ENCODE measurements at places on chromosomes 5 and 9.
A peak's percentile ranks its signal among the peaks of the same experiment; 100 is the strongest.

- peak; percentile 79 for DNase-seq
These were observed 64.0 kb downstream of the CARTPT start for GRCh38 chr5:71782771-71783770.

DNA sequence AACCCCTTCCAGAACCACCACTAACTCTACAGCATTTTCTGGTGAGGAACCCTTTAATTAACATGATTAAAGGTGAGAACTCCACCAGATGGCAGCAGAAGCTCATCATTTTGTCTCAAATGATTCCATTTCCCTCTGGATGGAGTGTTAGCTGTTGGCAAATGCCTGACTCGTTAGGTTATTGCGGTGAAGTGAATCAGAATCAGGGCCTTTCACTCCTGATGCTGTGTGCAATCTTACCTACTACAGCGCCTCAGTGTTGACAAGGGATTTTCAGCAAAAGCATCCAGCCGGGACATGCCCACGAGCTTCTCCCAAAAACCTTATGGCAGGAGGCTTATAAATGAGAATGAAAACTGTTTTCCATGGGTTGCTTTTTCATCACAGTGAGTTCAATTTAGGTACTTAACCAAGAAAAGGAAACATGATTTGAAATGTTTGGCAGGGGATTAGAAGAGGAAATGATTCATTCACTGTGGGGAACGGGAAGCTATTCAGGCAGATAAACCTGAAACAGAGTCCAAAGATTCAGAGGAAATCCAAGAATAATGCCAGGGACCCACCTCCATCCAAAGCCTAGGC lies 48.0 kb upstream of the CAST start:
- peak; percentile 81 for DNase-seq

- DNase-seq: no peak
These were observed 6.6 kb downstream of the TJP2 start for GRCh38 chr9:69180670-69181069.

DNA sequence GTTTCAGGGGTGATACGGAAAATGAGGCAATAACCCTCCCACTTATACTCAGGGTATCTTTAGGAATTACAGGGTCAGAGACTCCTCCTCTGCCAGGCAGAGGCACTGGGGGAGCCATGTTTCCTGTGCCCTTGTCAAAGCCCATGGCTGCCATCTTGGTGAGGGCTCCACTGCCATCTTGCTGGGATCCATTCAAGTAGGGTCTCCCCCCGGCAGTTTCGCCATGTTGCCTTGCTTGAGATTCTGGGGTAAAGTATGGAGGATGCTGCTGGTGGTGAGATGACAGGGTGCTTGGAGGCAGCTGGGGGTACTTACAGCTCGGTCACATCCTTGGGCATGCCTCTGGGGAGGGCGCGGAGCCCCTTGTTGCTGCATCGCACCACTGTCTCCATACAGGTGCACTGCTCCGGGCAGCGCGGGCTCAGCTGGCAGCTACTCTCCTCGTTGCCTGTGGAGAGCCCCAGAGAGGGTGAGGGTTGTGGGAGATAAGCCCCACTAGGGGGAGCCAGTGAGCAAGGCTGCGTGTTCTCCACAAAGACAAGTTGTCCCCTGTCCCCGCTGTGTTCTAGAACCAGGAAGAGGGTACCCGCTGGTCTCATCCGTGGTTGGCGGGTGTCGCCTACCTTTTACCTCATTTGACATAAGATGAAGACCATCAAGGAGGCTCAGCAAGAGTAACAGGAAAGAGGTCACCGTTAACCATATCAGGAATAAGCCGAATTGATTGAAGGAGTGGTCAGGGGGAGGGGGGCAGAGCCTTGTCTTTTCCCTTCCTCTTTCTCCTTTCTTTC lies 169.0 kb upstream of the PANK3 start:
- peak; percentile 28 for DNase-seq

- no peak for DNase-seq
These were observed 125.5 kb downstream of the MVB12B start for GRCh38 chr9:126452106-126452505.

GRCh38 chr9:131259432-131259898 lies 16.8 kb downstream of the FAM78A start:
- DNase-seq: no peak

DNA sequence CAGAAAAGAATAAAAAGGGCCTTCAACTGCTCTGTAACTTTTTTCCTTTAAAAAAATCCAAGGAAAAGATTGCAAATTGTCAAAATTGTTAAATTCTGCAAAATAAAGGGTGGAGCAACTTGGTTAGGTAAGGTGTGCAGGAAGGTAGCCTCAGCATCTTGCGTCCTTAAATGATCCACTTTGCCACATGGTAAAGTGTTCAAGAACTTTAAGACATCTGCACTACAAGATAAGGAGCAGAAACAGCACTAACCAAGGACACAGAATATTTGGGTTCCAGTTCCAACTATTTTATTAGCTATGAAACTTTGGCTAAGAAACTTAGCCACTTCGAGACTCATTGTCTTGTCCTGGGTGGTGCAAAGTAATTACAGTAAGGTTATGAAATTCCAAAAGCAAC lies 53.7 kb downstream of the ANKRD55 start:
- DNase-seq: no peak

- DNase-seq: no peak
These were observed 289.2 kb upstream of the PCSK5 start for GRCh38 chr9:75601280-75601679.

DNA sequence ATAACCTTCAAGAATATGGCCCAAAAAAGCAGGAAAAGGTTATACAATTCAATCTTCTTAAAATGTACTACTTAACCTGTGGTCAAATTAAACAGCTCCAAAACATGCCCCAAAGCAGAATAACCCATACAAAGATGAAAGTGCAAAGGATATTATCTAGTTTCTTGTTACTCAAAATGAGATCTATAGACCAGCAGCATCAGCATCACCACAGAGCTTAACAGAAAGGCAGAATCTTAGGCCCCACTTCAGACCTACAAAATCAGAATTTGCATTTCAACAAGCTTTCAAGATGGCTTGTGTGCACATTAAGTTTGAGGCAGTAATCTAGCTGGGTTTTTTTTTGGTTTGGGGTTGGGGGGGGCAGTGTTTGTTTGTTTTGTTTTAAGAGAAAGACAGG lies 54.0 kb downstream of the SCAI start:
- DNase-seq: no peak

GRCh38 chr9:79446523-79447307 lies 125.0 kb upstream of the TLE4 start:
- no peak for DNase-seq
